ENCODE measurements at places on chromosomes 5 and 9.

DNA sequence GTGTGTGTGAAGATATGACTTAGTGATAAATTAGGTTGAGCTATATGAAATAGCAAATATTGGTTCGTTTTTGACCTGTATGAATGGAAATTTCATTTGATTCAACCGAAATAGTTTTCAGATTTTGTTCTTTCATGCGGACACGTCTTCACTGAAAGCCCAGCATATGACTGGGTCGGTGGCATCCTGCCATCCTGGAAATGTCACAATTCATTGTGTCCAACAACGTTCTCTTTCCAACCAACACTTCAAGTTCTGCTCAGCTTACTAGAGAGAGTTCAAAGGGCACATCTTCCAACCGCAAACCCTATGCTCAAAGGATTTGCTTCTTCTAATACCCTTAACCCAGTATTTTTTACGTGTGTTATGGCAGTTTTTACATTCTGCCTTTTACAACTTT lies 252.5 kb downstream of the NTRK2 start:
- H3K4me1 ChIP-seq, result no peaks in the 10 kb centered on the region
- H3K27me3 ChIP-seq, result peaks cover 40% of the 10 kb centered on the region
- no peaks in the 10 kb centered on the region for H3K36me3 ChIP-seq
- no peak overlapping the region for H3K27ac ChIP-seq
- DNase-seq, result no peak

GRCh38 chr5:82405618-82406204 lies 127.6 kb upstream of the RPS23 start:
- DNase-seq, result no peak
- no peak overlapping the region for H3K27ac ChIP-seq
- H3K27me3 ChIP-seq, result no peaks in the 10 kb centered on the region

- no peaks in the 10 kb centered on the region for H3K27me3 ChIP-seq
- no peak overlapping the region for H3K4me3 ChIP-seq
- no peak for DNase-seq
- H3K27ac ChIP-seq, result no peak overlapping the region
These were observed 61.9 kb upstream of the GHR start for GRCh38 chr5:42361315-42361688.

DNA sequence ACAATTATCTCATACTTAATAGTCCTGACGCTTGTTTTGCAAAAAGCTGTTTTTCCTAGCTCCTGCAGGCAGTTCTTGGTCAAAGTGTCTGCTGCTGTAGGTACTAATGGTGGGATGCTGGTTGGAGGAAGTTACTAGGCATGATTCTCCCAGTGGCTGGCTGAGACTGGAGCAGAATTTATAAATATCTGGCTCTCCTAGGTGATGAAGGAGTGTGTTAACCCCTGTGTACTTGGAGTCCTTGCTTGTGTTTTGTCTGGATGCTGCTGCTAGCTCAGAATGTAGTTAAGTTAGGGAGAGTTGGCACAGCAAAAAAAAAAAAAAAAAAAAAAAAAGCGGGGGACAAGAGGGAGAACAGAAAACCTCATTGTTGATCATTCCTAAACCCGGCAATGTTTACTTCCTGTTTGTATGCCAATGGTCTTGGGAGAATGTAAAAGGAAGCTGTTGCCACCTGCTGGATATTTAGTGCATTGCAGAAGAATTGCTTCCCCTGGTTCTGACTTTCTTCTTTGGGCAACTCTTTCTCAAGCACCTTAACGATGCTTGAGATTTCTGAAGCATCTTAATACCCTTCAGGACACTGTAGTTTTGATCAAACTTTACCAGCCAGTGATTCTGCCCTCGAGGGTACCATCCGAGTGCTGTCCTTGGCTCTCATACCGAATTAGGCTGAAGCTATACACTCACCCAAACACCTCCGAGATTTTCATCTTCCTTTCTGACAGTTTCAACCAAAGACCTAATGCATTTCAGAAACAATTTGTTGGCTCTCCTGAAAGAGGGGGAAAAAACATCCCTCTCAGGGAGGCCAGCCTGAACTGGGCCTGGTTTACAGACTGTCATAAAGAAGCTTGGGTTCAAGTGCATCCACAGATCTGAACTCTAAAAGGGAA lies 71.7 kb upstream of the WWC1 start:
- H3K27ac ChIP-seq, result no peak overlapping the region
- no peak overlapping the region for H3K4me3 ChIP-seq
- no peak for DNase-seq
- no peaks in the 10 kb centered on the region for H3K4me1 ChIP-seq

DNA sequence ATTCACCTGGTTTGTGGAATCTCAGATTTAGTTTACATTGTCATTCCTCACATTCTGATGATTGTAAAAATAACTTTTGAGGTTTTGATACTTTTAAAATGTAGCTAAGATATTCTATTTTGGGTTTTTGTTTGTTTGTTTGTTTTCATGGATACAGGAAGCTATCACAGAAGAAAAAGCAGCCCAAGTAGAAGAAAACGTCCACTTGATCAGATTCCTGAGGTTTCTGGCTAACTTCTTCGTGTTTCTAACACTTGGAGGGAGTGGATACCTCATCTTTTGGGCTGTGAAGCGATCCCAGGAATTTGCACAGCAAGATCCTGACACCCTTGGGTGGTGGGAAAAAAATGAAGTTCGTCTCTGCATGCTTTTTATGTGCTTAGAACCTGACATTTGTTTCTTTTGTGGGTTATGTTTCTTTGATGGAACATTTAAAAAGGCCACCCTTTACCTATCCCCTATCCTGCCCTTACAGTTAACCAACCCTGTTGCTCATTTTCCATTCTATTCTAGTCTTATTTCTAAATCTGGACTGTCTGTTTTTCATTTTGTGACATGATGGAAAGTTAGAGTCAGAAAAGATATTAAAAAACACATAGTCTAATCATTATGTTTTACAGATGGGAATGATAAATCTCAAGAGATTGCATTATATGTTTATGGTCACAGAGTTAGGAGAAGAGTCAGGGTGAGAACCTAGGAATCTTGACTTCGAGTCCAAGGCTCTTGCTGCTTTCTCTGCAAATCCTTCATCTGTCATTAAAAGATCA lies 163.7 kb downstream of the ALDH1A1 start:
- H3K27me3 ChIP-seq, result no peaks in the 10 kb centered on the region
- no peaks in the 10 kb centered on the region for H3K4me1 ChIP-seq
- no peak overlapping the region for H3K27ac ChIP-seq
- no peak for DNase-seq

DNA sequence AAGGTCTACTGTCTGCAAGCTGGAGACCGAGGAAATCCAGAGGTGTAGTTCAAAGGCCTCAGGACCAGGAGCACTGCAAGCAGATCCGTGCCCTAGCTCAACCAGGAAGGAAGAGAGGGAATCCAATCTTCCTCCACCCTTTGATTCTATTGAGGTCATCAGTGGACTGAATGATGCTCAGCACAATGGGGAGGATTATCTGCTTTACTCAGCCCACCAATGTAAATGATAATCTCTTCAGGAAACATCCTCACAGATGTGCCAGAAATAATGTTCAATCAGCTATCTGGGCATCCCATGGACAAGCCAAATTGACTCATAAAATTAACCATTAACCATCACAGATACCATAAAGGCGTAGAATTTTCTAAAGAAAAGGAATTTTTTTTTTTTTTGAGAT lies 92.0 kb downstream of the BASP1 start:
- no peak overlapping the region for H3K4me3 ChIP-seq
- no peaks in the 10 kb centered on the region for H3K36me3 ChIP-seq
- H3K4me1 ChIP-seq, result no peaks in the 10 kb centered on the region
- no peaks in the 10 kb centered on the region for H3K27me3 ChIP-seq

GRCh38 chr5:37847978-37848425 lies 8.2 kb upstream of the GDNF start:
- no peaks in the 10 kb centered on the region for H3K4me1 ChIP-seq
- peaks cover 26% of the 10 kb centered on the region for H3K27me3 ChIP-seq
- DNase-seq, result no peak
- no peaks in the 10 kb centered on the region for H3K36me3 ChIP-seq
- H3K27ac ChIP-seq, result no peak overlapping the region
- no peak overlapping the region for H3K4me3 ChIP-seq

DNA sequence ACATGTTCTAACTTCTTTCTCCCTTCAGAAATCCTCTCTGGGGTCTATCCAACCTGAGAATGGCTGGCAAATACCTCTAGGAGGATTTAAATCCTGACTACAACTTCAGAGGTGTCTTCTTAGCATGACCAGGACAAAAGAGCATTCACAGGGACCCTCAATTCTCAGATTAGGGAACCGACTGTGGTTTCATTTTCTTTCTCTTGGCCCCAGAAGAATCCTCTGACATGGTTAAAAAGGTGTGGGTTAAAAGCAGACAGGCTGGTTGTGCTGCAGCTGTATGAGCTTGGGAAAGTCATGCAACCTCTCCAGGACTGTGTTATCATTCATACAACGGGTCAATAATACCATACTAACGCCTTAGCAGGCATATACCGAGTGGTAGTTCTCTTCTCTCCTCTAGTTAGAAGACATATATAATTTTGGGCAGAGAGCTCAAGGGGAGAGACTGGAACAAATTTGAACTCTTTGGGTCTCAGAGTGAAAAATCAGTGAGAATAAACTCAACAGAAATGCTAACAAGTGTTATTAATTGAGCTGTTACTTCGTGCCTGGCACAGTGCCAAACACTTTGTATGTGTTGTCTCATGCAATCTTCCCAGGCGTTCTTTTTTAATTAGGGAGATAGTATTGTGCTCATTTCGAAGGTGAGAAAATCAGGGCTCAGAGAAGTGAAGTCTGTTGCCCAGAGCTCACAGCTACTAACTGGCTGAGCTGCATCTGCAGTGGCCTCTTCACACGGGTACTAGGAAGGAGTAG lies 35.2 kb downstream of the INSYN2B start:
- H3K4me3 ChIP-seq, result no peak overlapping the region
- H3K36me3 ChIP-seq, result peaks cover 6% of the 10 kb centered on the region
- H3K27ac ChIP-seq, result peak overlapping the region; percentile 40
- H3K4me1 ChIP-seq, result peaks cover 45% of the 10 kb centered on the region
- no peaks in the 10 kb centered on the region for H3K27me3 ChIP-seq

- H3K36me3 ChIP-seq, result peaks cover 5% of the 10 kb centered on the region
- H3K27ac ChIP-seq, result peak overlapping the region; percentile 7
- H3K4me3 ChIP-seq, result no peak overlapping the region
- no peaks in the 10 kb centered on the region for H3K27me3 ChIP-seq
These were observed 326.5 kb upstream of the PRR16 start for GRCh38 chr5:120137582-120137981.

- H3K4me1 ChIP-seq, result no peaks in the 10 kb centered on the region
- H3K4me3 ChIP-seq, result no peak overlapping the region
- H3K36me3 ChIP-seq, result no peaks in the 10 kb centered on the region
- H3K27me3 ChIP-seq, result peaks cover 11% of the 10 kb centered on the region
- no peak for DNase-seq
- H3K27ac ChIP-seq, result no peak overlapping the region
These were observed 316.7 kb downstream of the SLIT3 start for GRCh38 chr5:168984135-168984675.

DNA sequence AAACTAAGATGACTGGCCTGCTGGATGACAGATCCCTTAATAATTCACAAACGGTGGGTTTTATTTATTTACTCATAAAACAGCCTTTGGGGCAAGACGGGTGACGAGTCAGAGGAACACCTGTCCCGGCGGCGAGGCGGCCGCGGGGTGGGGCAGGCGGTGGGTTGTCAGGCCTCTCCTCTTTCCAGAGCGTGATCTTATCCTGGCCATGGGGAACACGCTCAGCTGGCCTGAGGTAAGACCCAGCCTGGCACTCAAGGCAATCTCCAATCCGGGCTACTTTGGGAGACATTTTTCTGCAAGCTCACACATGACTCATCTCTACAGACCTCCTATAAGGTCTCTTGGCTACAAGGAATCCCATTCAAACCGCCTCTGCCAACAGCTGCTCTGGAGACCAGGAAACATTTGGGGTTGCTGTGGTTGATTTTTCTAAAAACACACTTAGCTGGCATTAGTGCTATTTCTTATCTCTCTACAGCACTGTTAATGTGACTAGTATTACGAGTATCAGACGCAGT lies 6.3 kb downstream of the RAPGEF1 start:
- no peaks in the 10 kb centered on the region for H3K27me3 ChIP-seq
- peaks cover 77% of the 10 kb centered on the region for H3K4me1 ChIP-seq
- peak overlapping the region; percentile 92 for H3K4me3 ChIP-seq
- DNase-seq, result no peak
- peaks cover 8% of the 10 kb centered on the region for H3K36me3 ChIP-seq

DNA sequence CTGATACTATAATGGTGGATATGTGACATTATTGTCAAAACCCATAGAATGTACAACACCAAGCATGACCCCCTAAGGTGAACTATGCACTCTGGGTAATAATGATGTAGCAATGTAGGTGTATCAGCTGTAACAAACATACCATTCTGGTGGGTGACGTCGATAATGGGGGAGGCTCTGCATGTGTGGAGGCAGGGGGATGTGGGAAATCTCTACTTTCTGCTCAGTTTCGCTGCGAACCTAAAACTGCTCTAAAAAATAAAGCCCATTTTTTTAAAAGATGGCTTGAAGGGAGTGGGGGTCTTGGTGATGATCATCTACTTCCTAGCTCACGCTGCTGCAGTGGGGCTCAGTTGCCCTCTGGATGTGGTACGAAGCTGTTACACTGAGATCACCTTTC lies 51.1 kb downstream of the RASGEF1C start:
- no peaks in the 10 kb centered on the region for H3K4me1 ChIP-seq
- H3K27ac ChIP-seq, result no peak overlapping the region

DNA sequence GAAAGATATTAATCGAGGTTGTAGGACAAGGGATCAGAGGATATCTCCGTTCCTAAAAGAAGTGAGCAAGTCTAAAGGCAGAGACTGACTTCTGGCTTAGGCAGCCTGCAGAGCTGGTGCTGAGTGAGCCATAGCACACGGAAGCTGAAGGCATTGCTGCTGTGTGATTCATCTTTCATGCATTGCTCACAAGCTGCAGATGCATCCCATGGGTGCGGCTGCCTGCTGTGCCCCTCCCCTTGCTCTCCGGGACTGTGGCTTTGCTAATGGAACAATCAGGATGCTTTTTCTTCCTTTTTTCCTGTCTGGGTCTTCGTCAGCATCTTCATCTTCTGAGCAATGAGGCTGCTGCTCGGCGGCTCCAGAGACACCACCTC lies 341.4 kb downstream of the DIRAS2 start:
- H3K36me3 ChIP-seq, result no peaks in the 10 kb centered on the region
- H3K4me3 ChIP-seq, result no peak overlapping the region
- H3K27me3 ChIP-seq, result peaks cover 53% of the 10 kb centered on the region
- DNase-seq, result no peak
- H3K4me1 ChIP-seq, result no peaks in the 10 kb centered on the region

DNA sequence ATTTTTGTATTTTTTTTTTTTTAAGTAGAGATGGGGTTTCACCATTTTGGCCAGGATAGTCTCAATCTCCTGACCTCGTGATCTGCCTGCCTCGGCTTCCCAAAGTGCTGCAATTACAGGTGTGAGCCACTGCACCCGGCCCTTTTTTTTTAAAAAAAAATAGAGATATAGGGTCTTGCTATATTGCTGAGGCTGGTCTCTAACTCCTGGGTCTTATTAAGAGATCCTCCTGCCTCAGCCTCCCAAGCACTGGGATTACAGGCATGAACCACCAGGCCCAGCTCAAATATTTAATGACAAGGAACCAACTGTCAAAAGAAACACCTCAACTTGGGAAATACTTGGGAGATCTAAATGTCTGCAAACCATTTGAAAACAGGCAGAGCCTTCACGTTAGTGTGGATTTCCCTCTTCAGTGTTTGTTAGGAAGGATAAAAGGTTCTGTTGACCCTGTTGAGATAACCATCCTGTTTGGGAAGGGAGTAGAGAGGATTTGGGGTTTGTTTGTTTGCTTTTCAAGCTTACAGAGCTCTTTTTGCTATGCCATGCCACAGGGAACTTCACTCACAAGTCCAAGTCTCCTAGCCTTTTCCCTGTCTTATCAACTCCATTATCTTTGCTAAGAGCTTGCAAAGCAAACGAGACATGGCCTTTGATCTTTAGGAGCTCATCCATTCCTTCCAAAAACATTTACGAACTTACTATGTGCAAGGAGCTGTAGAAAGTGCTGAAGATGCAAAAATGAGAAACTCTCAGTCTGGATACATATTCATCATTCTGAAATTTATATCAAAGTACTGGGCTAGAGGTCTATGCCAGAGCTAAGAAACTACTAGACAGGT lies 7.5 kb downstream of the FAXDC2 start:
- H3K27me3 ChIP-seq, result no peaks in the 10 kb centered on the region
- H3K4me3 ChIP-seq, result no peak overlapping the region
- no peaks in the 10 kb centered on the region for H3K36me3 ChIP-seq
- no peak overlapping the region for H3K27ac ChIP-seq

Measured in natural killer cell treated with Interleukin-12 subunit alpha and Interleukin-12 subunit beta and Interleukin-15 and Interleukin-18, amount 100 ng/mL, for 72 hours (primary cell).